ENCODE measurements at places on chromosomes 5 and 9.

DNA sequence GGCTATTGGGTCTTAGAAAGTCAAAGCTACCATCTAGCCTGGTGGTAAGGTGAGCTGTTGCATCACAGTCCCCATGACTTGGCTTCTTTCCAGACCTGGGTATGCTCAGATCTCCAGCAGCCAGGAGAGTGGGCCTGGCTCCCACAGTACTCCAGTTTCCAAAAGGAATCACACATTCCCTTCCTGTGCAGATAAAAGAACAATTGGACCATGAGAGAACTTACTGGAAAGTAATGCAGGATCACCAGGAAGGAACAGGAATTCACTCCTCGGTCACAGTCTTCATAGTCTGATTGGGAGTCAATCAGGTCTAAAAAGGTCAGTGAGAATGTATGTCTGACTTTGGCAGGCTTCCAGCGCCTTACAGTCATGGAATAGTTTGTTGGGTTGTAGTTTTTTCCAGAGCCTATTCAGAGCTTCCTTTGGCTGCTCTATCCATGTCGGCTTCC lies 47.8 kb upstream of the CD180 start:
- no peak for DNase-seq

GRCh38 chr5:144356489-144356888 lies 185.8 kb downstream of the KCTD16 start:
- DNase-seq = no peak

DNA sequence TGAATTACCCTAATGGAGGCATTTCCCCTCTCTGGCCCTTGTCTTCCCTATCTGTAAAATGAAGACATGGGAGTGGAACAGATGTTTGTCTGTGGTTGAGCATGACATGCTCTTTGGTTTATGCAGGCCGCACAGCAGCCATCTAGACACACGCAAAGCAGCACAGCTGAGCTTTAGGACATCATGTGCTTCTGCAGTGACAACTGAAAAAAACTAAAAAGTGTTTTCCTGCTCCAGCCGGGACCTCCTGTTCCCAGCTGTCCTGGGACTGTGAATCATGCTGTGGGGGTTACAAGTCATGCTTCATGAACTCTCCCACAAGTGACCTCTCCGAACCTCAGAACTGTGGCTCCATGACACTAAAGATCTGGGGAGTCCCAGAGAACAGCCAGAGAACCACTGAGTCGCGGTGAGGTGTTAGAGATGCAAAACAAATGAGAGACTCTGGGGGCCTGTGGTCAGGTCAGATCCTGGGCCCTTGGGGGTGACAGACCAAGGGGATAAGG lies 1.7 kb downstream of the SMIM3 start:
- peak; percentile 89 for DNase-seq

GRCh38 chr9:114121227-114122135 lies 22.4 kb upstream of the KIF12 start:
- no peak for DNase-seq

DNA sequence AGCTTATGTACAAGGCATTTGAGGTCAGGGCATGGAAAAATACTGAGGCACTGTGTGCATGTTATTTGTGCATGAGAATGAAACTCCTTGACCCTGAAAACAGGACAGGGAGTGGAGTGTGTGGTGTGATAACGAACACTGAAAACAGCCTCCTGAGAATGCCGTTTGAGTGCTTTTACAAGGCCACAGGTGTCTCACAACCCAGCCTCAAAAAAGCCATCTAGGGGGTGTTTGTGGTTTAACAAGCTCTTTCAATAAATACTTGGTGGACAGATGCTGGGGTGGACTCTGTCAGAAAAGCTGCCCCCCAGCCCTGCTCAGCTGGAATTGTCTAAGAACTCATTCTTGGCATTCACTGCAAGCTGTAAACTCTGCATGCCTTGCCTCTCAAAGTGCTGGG lies 94.0 kb upstream of the SLC25A48 start:
- DNase-seq = no peak

- no peak for DNase-seq
Measured at GRCh38 chr9:37950561-37950960, 46.6 kb upstream of the SLC25A51 start.

- DNase-seq = no peak
Measured at GRCh38 chr9:130394814-130395470, 49.8 kb upstream of the ASS1 start.
